Renal pelvis (tissue), 12 donors: ENCODE measurements at places on chromosomes 6 and 20.

- no peak for DNase-seq
Measured at GRCh38 chr6:84836366-84836765, 72.0 kb upstream of the TBX18 start.

- DNase-seq: no peak
Measured at GRCh38 chr6:166825553-166826145, 130.7 kb downstream of the RNASET2 start.

DNA sequence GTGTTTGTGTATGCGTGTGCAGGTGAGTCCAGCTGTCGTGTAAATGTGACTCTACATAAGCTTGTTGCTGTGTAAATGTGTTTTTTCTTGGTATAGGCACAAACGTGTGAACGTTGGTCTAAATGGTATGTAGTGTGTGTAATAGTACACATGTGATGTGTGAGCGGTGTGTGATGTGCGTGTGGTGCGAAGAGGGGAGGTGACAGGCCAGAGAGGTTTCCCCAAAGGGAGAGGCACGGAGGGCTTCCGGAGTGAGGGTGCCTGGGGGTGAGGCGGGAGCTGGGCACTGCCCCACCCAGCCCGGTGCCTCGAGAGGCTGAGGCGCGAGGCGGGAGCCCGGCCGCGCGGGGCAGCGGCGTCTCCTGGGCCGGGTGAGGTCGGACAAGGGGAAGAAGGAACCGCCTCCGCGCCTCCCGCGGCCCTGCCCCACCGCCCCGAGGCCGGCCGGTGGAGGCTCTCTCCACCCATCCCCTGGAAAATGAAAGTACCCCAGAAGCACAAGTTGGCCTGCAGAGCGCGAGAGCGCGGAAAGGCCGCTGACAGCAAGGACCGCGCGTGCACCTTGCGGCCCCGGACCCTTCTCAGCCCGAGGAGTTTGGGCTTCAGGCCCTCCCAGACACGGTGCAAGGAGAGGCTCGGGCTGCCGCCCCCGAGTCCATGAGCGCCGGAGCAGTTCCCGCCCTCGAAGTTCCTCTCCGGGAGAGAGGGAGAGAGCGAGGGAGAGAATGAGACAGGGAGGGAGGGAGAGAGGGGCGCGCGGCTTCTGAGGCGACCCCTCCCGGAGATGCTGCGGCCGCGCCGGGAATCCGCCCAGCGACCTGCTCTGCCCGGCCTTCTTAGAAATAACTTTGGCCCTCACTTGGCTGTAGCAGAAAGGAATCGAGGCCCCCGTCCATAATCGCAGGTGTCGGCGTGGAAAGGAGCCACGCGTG, 43.2 kb upstream of the OSTM1 start:
- no peak for DNase-seq

GRCh38 chr6:139448051-139448649, 73.7 kb upstream of the CITED2 start:
- no peak for DNase-seq

GRCh38 chr6:108719477-108719876, 128.7 kb upstream of the ARMC2 start:
- no peak for DNase-seq

GRCh38 chr6:8415913-8416312, 19.4 kb downstream of the SLC35B3 start:
- no peak for DNase-seq

DNA sequence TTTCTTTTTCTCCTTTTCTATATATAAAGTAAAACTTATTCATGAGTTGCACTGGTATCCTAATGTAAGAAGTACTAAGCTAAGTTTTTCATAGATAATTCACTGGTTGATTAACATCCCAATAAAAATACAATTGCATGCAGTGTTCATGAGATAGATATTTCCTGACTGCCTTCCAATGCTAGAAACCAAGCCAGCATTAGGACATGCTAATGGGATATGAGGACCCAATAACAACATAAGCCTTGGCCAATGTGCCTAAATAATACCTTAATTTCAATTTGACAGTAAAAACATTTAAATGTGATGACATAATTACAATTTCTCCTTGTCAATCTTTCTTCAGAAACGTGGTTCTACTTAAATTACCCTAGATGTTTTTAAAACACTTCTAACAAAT, 152.7 kb downstream of the RNGTT start:
- no peak for DNase-seq

- no peak for DNase-seq
Measured at GRCh38 chr6:154594496-154595198, 84.2 kb upstream of the CNKSR3 start.

GRCh38 chr6:89566930-89567629, 71.5 kb downstream of the LYRM2 start:
- no peak for DNase-seq

- no peak for DNase-seq
Measured at GRCh38 chr6:103862297-103862696, 997.4 kb downstream of the HACE1 start.

GRCh38 chr20:30593572-30593971, 663.9 kb upstream of the DEFB115 start:
- no peak for DNase-seq

DNA sequence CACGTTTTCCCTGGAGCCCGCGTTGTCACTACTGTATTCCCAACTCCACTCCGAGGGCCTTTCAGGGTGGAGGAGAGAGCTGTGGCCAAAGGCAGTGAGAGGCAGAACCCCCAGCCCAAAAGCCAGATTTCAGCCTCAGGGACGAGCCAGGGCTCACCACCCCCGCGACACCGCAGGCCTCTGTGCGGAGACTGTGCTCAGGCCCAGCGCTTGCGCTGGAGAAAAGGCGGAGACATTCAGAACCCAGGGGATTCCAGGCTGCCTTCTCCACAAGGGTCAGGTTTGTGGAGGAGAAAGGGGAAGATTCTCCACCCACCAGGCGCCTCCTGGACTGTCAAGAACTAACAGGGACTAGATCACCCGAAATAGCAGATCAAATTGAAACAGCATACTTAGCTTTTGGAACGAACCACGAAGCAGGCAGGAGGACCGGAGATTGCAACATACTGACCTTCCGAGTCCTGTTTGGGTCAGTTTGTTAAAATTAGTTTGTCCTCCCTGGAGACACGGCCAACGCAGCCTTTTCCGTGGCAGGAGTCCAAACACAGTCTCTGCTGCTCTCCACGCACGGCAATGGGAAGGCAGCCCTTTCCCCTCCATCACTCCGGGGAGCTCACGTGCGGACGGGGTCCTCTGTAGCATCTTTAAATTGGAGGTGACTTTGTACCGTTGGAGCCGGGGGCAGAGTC, 14.4 kb downstream of the DLL1 start:
- DNase-seq: no peak

- no peak for DNase-seq
Measured at GRCh38 chr6:87724983-87725811, 23.2 kb upstream of the AKIRIN2 start.

- DNase-seq: no peak
Measured at GRCh38 chr20:19465536-19465935, 253.1 kb downstream of the SLC24A3 start.

DNA sequence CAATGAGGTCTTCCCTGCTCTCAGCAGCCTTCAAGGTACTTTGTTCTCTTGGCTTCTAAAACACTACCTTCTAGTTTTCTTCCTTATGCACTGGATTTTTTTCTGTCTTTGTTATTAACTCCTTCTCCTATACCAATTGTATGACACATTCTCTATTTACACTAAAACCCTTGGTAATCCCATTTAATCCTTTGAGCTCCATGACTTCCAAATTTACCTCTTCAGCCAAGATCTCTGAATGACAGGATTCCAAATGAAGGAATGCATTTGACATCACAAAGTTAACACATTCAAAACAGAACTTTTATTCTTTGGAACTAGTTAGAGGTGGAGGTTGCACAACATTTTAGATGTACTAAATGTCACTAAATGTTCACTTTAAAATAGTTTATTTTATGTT, 86.6 kb upstream of the SAMD5 start:
- no peak for DNase-seq

DNA sequence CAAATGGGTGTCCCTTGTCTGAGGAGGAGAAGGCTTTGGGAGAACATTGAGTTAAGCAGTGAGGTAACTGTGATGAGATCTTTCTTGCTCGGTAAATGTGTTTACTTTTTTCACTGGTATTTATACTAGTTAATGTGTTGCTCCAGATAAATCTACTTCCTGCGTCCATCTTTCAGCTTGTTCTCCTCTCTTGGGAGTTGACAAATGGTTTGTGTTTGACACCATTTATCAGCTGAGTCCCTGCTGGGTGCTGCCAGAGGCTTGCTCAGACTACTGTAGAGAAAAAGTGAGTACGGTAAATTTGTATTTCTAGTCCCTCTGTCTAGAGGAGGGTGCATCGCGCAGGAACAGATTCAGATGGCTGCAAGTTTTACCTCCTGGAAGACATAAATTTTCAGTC, 8.3 kb upstream of the PRDM1 start:
- DNase-seq: no peak

- DNase-seq: no peak
Measured at GRCh38 chr6:37516076-37516919, 16.6 kb upstream of the CCDC167 start.
